ENCODE measurements at places on chromosomes 16 and 17. TPM values are rescaled to one million over a fixed set of nuclear protein-coding genes. Genes with fewer than 3 reads are reported as not detected.

The UMOD gene
- not detected for total RNA-seq

The TNFRSF17 gene
- not detected for total RNA-seq

The TRPV3 gene
- 0.65 TPM for total RNA-seq

The EVI2B gene
- total RNA-seq: not detected

The PPY gene
- not detected for total RNA-seq

The GSDMA gene
- not detected for total RNA-seq

The PSMD12 gene
- 41.9 TPM for total RNA-seq

The SPNS3 gene
- not detected for total RNA-seq

The TEKT3 gene
- not detected for total RNA-seq

The GNG13 gene
- total RNA-seq: not detected

The VPS35 gene
- total RNA-seq: 140 TPM

The TBC1D3E gene
- not detected for total RNA-seq

The KRTAP3-1 gene
- total RNA-seq: not detected

The CCL3 gene
- total RNA-seq: not detected

The NR1D1 gene
- 0.89 TPM for total RNA-seq

The BCL6B gene
- not detected for total RNA-seq

The NPW gene
- 0.65 TPM for total RNA-seq

The CLDN7 gene
- total RNA-seq: 0.60 TPM

The NPTX1 gene
- 10.4 TPM for total RNA-seq

The MYCBPAP gene
- 0.59 TPM for total RNA-seq

The CTRB2 gene
- not detected for total RNA-seq

The HASPIN gene
- 4.1 TPM for total RNA-seq

The ZG16B gene
- not detected for total RNA-seq

The CD300E gene
- total RNA-seq: not detected

The CASKIN1 gene
- 0.30 TPM for total RNA-seq

The ZNF423 gene
- total RNA-seq: under 0.01 TPM

The C16orf46 gene
- total RNA-seq: 0.30 TPM

The ZNHIT3 gene
- total RNA-seq: 12.9 TPM

The HS3ST2 gene
- total RNA-seq: not detected

The ABI3 gene
- total RNA-seq: not detected

The BAHCC1 gene
- total RNA-seq: 9.0 TPM

The KCNJ12 gene
- 1.5 TPM for total RNA-seq

Measured in smooth muscle cell of the umbilical artery (primary cell).